ENCODE measurements at places on chromosomes 4 and X.

GRCh38 chrX:24034485-24034884 lies 7.5 kb upstream of the KLHL15 start:
- no peak for DNase-seq

DNA sequence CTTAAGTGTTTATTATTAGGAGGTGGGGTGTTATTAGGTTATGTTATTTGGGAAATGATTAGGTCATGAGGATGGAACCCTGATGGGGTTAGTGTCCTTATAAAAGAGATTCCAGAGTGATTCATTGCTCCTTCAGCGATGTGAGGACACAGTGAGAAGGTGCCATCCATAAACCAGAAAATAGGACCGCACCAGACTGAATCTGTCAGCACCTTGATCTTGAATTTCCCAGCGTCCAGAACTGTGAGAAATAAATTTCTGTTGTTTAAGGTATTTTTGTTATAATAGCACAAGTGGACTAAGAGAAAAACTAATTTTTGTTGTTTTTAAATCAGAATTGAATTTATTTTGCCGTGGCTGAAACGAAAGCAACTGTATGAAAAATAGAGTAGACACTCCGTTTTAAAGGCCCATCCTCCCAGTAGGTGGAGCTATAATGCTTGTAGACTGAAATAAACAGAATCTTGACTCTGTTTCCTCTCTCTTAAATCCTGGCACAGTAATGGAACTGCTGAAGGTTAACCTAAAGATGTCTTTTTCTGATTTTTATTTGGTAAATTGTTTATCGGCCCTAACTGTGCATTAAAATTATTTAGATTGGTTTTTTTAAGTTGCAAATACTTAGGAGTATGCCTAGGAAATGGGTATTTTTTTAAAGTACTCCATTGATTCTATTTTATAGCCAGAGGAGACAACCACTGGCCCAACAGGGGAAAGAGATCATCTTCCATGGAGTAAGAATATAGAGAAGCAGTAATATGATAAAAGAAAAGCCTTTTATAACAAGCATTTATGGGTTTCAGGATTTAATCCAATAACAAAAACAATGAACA lies 133.2 kb upstream of the ADAMTS3 start:
- DNase-seq, result no peak

- DNase-seq, result no peak
Observed at GRCh38 chr4:3361406-3361805, 68.6 kb downstream of the RGS12 start.

DNA sequence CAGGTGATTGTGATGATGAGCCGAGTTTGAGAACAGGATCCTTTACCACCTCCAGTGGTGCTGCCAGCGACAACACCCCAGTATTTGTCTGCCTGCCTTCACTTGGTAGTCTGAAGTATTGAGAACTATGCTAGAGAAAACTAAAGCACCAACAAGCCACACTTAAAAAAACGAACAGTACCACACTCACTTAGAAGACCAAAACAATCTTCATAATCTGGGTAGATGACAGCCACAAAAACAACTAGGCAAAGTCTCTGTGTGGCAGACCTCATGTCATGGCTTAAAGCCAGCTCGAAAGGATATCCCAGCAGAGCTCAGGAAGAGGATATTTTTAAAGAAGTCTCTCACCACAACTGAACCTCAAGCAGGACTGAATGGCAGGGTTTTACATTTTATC lies 236.0 kb downstream of the GPC3 start:
- no peak for DNase-seq

GRCh38 chrX:101452056-101452455 lies 33.2 kb upstream of the ARMCX4 start:
- no peak for DNase-seq

GRCh38 chrX:129529685-129530281 lies 6.5 kb upstream of the SMARCA1 start:
- no peak for DNase-seq

DNA sequence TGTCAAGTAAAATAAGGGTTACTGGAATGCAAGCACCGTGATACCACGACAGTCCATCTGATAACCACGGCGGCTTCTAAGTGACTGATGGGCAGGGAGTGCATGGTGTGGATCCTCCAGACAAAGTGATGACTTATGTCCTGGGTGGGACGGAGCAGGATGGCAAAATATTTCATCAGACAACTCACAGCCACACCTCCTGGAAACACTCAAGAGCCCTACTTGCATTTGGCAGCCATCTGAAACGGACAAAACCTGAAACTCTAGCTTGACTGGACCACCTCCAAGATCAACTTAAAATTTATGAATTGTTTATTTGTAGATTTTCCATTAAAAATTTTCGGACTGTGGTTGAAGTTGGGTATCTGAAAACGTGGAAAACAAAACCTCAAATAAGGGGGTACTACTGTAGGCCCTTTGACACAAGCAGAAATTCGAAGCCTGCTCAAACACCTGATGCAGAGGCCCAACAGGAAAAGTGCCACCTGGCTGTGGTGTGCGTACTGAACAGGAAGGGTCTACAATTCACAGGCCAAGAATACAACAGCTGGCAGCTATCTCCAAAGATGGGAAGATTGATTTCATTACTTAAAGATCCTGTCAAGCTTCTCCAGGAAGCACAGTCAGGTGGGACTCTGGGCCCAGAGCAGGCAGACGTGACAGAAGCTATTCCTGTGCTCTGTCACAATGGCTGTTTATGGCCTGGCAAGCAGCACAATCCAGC lies 26.0 kb downstream of the LRIT3 start:
- DNase-seq, result no peak

- DNase-seq, result no peak
Observed at GRCh38 chrX:153973127-153974002, 811 bp downstream of the TMEM187 start.

DNA sequence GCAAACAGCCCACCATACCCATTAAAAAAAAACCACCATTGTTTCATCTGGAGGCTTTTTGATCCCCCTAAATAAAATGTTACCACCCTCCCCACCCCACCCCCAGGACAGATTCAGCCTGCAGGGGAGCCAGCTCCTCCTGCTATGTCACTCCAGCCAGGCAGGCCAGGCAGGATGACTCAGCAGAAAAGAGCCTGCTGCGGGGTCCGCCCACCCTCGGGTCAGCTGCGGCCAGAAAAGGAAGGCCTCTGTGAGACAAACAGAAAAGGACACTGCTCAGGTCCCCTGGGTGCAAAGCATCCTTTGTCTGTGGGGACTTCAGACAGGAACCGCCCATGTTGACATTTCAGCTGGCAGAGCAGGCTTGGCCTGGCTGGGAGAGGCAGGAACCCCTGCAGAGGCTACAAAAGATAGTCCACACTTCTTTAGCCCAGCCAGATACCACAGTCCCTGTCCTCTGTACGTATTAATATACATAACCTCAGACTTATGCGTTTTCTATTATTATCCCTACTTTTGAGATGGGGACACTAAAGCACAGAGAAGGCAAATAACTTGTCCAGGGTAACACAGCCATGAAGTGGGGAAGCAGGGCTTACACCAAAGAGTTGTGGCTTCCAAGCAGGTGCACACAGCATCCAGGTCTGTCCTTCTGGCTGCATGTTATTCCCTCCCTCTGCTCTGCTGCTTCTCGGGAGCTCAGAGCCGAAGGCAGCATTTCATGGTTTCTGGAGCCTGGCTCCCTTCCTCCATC lies 147.7 kb downstream of the CPEB2 start:
- DNase-seq, result no peak

DNA sequence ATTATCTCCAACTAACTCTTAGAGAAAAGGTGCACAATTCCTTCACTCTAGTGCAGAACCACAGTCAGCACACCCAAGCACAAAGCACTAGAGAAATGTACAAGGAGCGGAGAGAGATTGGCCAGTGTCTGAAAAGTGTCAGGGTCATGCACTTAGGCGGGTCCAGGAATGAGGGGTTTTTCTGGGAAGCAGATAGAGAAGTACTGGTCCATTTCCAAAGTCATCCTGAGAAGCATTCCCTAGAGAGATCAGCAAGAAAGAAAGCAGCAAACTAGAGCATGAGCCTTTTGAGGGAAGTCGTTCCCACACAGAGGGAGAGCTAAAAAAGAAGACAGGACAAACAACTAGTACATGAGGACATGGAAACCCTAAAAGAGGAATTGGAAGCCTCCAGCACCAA lies 168.1 kb upstream of the MAP3K15 start:
- no peak for DNase-seq

DNA sequence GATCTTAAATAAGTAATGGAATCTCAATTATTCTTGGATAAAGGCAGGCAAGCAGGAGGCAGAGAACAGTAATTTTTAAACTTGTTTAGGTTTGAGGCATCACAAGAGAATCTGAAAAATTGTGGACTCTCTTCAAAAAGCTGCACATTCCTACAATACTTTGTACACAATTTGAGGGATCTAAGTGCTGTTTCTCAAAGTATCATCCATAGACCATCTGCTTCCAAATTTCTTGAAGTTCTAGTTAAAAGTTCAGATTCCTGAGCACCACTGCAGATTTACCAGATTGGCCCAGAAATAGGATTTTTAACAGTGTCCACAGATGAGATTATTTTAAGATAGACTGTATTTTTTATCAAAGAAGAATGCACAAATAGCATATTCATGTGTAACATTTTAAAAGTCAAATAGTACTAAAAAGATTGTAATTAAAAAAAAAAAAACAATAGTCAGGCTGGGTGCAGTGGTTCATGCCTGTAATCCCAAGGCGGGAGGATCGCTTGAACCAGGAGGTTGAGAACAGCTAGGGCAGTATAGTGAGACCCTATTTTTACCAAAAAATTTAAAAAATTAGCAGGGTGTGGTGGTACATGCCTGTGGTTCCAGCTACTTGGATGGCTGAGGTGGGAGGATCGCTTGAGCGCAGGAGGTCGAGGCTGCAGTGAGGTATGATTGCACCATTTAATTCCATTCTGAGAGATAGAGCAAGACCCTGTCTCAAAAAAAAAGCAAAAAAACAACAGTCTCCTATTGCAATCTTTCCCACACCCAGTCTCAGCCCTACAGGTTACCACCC lies 14.2 kb upstream of the FNIP2 start:
- DNase-seq, result no peak

DNA sequence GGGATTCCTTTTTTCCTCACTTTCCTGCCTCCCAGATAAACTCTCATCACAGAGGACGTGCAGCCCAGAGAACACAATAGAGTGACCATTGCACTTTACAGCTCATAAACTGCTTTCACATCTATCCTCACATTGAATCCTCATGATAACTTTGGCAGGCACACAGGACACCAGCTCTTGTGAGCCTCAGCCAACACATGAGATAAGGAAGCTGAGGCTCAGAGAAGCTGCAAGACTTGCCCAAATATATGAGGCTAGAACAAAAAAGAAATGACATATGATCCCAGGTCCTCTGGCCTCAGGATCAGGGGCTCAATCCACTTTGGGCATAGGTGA lies 85.0 kb upstream of the CPEB2 start:
- no peak for DNase-seq

DNA sequence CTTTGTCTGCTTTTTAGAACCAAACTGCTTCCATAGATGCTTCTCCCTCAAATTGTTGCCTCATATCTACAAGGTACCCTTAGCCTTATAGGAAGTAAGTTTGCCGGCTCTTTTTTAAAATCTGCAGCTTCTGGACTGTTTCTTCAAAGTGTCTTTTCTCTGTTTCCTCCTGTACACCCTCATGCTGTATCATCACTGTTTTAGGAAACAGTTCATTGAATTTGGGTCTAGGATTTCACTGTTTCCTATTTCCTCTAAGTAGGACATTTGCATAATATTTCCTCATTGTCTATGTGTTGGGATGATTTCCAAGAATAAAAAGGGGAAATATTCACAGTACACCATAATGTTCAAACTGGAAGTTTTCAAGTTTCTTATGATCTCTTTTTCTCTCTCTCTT lies 43.0 kb downstream of the BANK1 start:
- DNase-seq, result no peak

DNA sequence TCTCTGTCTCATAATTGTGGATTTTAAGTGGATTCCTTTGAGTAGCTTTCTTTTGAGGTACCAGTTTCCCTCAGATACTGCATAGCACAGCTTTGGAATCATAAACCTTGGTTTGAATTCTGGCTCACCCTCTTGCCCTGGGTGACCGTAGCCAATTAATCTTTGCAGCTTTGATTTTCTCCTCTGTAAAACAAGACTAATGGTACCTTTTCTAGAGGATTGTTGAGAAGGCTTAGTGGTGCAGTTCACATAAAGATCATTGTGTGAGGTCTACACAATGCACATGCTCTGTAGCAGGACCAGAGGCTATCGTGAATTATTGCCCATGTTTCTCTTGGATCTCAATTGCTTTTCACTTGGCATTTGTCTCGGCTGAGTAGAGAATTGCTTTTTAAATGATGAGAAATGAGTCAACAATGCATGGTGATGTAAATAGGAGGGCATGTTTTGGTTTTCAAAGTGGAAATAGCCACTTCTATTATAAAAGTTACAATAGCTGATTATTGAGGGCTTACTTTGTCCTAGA lies 47.9 kb downstream of the TMEM131L start:
- DNase-seq, result no peak

- DNase-seq, result no peak
Observed at GRCh38 chrX:105567082-105567481, 255.3 kb upstream of the NRK start.

- DNase-seq, result no peak
Observed at GRCh38 chr4:170529748-170530722, 440.3 kb upstream of the AADAT start.

- no peak for DNase-seq
Observed at GRCh38 chrX:53616946-53617345, 69.6 kb downstream of the HUWE1 start.

- no peak for DNase-seq
Observed at GRCh38 chr4:65089666-65090065, 580.6 kb downstream of the EPHA5 start.

GRCh38 chr4:188308142-188308541 lies 168.9 kb downstream of the TRIML1 start:
- no peak for DNase-seq

DNA sequence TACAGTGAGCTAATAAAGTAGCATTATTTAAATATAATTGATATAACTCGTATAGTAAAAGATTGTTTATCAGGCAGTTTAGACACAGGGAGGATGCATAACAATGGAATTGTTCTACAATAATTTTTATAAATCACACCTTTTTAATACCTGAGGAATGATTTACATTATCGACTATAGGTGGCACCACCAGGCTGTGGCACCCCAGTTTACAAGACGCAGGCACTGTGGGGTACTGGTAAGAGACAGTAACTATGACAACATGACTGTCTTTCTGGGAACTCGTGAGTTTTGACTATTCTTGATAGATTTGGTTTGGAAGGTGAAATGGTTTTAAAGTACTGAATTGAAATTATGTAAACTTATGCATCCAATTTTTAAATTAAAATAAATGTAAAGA lies 27.1 kb upstream of the STBD1 start:
- DNase-seq, result no peak

DNA sequence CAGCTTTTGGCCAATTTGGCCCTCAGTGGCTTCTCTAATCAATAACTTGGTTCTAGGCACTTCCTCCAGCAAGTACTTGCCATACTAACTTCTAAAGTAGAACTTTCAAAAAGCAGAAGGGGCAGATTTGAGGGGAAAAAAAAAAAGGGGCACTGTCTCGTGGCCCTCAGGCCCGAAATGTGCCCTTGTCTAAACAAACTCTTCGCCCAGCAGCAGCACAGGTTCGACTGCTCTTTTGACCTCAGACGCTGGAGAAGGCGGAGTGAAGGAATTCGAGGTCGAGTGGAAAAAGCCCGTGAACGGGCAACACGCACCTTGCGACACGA lies 775 bp downstream of the GRPEL1 start:
- no peak for DNase-seq

- no peak for DNase-seq
Observed at GRCh38 chrX:104330966-104331365, 76.2 kb upstream of the ESX1 start.

Measured in iPS DF 19.7 (cell line).